GM12864 (cell line): ENCODE measurements at places on chromosomes 5 and 9.
A peak's percentile ranks its signal among the peaks of the same experiment; 100 is the strongest.

DNA sequence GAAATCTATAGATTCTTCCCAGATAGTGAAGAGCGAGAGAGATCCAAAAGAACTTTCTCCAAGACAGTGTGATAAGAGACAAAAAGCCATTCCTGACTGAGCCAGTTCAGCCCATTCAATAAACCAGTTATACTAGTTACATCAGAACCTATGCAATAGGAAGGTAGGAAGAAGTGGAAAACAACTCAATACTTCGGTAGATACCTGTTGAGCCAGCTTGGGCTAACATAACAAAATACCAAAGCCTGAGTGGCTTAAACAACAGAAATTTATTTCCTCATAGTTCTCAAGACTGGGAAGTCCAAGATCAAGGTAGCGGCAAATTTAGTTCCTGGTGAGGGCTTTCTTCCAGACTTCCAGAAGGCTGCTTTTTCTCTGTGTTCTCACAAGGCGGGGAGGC, 214.5 kb upstream of the GRAMD2B start:
- no peak for DNase-seq

DNA sequence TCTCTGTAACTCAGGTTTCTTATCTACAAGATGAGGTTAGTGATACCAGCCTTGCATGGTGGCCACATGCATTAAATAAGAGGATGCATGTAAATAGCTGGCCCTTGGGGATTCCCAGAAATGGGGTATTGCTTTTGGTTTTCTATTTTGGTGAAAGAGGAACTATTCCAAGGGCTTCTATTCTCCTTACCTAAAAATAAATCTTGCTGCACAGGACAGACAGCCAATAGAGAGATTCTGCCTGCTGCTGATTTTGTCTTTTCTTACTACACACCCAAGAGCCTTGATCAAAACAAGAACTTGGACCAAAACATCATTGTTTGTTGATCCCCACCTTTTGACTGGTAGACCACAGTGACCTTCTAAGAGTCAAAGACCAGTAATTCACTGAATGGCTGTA, 161.8 kb downstream of the PJA2 start:
- DNase-seq, result peak; percentile 16

- no peak for DNase-seq
Measured at GRCh38 chr9:136255166-136255538, 9.5 kb upstream of the QSOX2 start.

DNA sequence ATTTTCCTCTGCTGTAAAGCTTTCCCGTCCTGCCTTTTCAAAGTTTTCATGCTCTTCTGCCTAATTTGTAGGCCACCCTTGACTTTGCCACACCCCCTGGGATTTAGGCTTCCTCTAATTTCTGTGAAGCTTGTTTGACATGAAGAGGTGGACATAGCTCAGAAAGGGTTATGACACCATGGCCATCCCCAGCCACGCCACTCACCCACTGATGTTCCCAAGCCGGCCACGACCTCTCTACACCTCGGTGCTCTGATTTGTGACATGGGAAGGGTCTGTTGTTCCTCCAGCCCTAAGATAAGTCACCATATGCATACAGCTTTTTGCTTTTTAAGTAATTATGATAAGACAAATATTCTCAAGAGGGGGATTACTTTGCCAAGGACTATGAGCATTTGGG, 139.5 kb downstream of the BARX1 start:
- no peak for DNase-seq

DNA sequence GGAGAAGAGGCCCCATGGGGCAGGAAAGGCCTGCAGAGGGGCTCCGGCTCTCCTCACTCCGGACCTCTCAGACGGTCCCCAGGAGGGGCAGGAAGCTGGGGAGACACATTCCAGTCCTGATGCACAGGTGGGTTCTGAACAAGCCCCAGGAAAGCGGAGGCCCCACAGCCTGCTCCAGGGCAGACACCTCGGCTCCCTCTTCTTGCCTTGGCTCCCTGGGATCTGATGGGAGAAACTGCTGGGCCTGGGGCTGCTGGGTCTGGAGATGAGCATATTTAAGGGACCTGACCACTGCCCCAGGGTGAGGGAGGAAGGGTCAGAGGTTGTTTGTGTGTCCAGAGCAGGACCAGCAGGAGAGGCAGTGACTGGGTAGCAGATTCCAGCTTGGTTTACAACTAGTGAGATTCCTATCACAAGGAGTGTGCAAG, 1.2 kb downstream of the CORO2A start:
- DNase-seq, result no peak

DNA sequence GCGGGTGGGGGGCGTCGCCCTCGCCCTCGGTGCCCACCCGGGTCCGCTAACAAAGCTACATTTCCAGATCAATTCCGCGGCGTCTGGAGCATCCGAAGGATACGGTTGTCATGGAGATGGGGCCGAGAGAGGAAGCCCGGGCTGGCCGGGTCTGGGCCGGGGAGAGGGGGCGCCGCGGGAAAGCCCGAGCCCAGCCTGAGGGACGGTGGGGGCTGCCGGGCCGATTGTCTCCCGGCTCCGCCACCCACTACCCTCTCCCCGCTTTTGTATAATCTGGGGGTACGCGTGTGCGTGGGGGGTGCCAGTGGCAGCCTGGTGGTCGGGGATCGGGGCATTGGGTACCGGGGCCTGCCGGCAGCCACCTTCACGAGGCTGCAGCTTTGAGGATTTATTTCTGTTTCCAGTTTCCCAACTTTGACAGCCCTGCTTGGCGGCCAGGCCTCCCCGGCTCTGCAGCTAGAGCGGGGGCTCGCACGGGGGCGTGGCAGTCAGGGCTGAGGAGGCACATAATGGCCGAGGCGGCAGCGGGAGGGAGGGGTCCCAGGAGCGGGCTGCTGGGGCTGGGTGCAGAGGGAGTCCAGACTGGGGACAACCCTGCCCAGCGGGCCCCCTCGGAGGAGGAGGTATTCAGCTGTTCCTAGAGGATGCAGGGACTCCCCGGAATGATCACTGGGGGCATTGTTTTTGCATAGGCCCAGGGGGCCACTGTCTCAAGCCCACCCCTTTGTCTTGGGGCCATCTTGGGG, 626 bp downstream of the PSD2 start:
- DNase-seq, result no peak
